ENCODE measurements at places on chromosomes 7 and 10.

DNA sequence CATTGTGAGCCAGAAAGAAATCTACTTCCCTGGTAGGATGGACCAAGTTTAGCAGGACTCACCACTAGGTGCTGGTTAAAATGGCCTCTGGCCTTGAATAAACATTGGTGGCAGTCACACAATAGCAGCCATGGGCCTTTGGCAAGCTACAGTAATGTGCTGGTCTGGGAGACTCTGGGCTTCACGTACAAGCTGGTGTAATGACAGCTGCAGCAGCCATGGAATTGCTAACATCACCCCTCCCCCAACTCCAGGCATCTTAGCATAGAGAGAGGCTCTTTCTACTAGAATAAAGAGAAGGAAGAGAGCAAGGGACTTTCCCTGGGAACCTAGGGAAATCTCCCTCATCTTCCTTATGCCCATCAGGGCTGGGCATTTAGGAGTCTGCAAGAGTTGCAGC, 205.1 kb upstream of the SEMA3A start:
- DNase-seq, result no peak

GRCh38 chr10:619710-620109, 69.8 kb downstream of the DIP2C start:
- no peak for DNase-seq

- peak; percentile 6 for DNase-seq
Observed at GRCh38 chr10:16440396-16441133, 3.8 kb downstream of the PTER start.

DNA sequence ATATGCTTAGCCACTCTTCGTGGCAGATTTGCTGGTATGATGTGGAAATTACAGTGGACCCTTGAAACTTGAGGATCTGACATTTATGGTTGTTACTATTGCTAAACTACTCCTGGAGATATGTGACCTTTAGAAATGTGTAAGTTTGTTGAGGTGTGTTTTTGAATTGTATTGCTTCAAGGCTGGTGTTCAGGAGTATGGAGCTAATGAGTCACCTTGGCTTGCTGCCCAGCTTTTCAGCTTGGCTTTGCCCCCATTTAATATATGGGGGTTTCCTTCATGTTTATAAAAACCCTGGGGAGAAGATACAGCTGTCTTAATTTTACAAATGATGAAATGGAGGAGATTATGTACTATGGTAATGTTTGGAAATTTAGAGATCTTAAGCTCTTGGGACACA, 11.6 kb downstream of the HBP1 start:
- peak; percentile 67 for DNase-seq

DNA sequence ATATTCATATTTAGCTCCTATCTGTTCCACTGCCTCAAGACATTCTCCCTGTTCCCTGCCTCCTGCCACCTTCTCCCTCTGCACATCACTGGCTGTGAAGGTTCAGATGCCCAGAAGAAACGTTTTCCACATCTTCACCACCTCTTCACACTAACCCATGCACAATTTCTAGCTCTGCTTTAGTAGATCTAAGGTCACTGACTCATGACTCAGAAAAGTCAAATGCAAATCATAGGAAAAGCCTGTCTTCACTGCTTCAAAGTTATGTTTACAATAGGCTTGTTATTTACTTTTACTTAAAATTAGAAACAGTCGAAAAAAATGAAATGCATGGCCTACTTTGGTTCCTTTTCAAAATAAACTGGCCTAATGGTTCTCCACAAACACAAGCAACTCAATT, 2.5 kb downstream of the SCRN1 start:
- DNase-seq, result peak; percentile 44

DNA sequence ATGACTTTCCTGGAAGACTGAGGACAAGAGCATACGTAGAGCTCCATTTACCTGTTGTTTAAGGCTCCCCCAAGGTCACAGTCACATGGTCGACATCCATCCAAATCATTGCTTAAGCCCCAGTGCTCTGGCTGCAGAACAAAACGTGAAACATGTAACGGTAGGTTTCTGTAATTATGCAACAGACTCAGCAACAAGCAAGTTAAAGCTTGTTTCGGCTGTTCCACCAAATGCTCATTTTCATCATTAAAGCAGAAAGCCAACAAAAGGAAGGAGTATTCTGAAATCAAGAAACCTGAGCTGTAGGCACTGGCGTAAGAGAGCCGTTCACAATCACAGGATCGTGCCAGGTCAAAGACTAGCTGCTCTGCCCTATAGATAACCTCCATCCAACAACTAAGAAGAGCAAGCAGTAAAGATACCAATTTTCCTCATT, 30.0 kb downstream of the LAMB1 start:
- no peak for DNase-seq

DNA sequence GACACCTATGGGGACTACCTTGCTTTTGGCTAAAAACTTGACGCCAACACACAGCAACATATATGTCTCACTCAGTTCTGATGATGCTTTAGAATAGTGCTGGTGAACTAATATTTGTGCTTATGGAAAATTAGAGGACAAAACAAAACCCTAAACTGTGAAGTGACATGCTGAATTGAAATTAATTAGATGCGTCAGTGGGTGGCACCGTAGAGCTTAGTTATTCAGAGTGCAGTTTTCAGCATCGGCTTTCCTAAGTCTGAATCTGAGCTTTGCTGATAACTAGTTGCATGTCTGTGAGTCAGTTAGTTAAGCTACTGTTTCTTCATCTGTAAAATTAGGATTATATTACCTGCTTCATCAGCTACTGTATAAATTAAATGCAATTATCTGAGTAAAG, 245.0 kb upstream of the SORCS1 start:
- peak; percentile 2 for DNase-seq

DNA sequence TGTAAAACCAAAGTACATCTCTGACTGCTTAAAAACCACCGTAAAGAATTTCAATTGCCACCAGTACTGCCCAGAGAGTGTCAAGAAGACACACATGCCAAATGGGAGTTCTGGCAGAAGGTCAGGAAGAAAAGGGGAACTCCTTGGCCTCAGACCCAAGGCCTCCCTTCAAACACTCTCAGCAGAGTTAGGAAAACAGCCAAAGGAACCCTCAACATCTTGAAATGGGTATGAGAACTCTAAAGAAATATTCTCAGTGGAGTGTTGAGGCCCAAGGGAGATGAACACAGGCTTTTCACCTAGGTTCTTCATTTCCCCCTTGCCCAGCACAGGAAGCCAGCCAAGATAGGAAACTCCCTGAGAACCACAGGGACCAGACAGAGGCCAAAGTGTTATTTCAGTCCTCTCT, 96.1 kb upstream of the ASAH2 start:
- no peak for DNase-seq

DNA sequence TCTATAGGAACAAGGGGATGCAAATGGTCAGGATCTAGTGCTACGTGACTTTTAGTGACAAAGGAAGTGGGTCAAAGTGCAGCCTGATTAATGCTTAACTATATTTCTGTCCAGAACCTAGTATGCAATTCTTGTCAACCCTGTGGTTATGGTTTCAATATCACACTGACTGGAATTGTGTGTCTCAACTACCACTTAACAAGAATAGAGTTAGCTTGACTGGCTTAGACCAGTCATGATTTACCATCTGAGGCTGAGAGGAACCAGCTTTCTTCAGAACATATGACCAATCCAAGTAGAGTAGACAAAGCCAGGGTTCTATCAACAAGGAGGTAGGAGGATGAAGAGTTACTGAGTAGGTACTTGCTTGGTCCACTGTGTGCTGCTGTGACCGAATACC, 54.4 kb downstream of the MYPN start:
- DNase-seq, result no peak

DNA sequence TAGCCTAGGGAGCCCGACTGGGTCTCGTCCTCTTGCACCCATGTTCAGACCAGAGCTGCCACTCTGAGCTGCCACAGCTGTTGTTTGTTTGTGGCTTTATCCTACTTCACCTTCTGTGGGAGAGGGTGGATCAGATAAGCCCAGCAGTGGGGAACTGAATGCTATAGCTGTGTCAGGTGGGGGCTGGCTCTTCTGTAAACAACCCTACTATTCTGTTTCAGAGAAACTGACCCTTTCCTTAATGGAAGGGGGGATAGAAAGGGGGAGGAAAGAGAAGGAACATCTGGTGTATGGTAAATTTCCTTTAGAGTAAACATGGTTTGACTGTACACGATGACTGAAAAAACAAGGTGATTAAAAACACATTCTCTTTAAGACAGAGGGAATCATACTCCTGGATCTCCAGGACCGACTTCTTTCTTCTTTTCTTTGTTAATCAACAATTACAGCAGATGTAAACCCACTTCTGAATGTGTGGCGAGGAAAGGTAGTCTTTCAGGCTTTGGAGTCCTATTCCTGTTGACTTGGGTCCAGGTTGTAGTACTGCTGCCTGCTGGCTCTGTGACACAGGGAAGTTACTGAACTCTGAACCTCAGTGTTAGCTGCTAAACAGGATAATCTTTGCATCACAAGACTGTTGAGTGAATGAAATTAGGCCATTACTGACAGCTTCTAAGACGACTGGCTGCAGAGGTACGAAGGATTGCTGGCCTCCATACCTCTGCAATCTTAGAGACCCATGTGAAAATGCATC, 6.0 kb downstream of the PRXL2A start:
- DNase-seq, result no peak

DNA sequence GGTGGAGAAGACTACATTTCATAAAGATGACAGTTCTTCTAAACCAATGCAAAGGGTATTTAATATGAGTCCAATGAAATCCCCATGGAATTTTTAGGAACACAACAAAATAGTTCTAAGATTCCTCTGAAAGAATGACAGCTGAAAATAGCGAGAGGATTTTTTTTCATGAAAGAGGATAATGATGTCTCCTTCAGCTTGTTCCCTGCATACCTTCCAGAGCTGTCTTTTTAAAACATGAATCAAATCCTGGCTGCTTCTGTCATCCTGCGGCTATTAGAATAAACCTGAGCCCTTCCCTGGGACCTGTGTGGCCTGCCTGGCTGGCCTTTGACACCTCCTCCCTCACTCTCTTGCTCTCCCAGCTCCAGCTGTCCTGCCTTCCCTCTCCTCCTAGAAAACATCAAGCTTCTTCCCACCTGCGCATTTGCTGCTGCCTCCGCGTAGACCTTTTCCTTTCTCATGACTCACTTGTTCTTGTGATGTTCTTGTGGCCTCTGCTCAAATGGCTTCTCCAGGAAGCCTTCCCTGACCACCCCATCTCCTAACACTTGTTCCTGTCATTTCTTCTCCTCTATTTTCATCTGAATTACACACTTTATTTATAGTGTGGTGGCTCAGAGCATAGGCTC, 57.4 kb downstream of the EEPD1 start:
- DNase-seq, result no peak

- no peak for DNase-seq
Observed at GRCh38 chr7:47202146-47202783, 379.6 kb downstream of the TNS3 start.

DNA sequence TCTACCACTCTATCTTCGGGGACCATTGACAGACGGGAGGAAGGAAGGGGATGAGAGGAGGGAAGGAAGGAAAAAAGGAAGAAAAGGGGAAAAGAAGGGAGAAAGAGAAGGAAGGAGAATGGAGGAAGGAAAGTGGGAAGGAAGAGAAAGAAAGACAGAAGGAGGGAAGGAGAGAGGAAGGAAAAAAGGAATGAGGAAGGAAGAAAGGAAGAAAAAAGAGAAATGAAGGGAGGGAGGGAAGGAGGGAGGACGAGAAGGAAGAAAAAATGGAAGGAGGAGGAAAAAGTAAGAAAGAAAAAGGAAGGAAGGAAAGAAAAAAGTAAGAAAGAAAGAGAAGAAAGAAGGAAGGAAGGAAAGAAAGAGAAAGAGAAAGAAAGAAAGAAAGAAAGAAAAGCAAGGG, 128.9 kb downstream of the ADARB2 start:
- no peak for DNase-seq

DNA sequence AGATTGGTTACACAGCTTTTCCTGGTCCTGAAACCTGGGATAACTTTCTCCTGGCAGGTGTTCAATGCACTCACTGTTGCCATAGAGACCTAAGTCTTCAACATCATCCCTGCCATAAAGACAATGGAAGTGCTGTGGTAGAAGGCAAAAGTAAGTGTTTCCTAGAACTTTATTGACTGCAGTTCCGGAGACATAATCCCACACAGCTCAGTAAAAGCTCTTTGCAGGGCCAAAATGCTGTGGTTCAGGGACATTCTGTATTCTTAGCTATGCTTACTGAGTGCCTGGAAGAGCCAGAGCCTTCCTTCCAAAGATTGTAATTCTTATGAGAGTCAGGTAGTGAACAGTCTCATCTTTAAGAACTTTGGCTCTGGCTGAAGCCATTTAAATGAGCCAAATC, 5.3 kb downstream of the WIPF3 start:
- no peak for DNase-seq

DNA sequence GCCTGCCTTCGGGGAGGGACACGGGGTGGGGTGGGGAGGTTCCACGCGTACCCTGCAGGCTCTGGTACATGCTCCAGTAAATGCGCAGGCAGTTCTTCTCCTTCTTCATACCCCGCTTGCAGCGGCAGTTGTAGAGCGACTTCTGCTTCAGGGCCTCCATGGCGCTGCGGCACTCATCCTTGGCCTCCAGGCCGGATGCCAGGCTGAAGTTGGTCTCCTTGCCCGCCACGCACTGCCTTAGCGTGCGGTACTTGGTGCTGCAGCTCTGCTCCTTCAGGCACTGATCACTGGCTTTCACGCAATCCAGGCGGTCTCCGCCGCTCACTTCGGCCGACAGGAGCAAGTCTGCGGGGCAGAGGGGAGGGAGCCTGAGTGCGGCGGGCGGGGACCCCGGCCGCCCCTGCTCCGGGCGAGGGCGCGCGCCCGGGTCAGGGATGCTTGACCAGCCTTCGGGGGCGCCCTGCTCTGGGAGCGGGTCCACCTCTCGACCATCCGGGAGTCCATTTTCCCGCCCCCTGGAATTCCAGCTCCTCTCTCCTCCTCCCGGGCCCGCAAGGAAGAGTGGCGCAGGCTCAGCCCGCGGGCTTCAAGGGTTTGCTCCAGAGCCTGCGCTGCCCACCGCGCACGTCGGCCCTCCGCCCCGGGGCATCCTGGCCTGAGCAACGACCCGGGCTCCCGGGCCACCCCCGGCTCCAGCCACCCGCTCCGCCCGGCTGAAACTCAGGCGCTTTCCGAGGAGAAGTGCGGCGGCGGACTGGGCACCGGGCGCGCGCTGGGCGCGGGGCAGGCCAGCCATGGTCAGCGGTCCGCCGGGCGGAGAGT, 2.0 kb downstream of the GFRA1 start:
- peak; percentile 62 for DNase-seq

GRCh38 chr7:152158801-152159587, 133.5 kb downstream of the GALNT11 start:
- no peak for DNase-seq

DNA sequence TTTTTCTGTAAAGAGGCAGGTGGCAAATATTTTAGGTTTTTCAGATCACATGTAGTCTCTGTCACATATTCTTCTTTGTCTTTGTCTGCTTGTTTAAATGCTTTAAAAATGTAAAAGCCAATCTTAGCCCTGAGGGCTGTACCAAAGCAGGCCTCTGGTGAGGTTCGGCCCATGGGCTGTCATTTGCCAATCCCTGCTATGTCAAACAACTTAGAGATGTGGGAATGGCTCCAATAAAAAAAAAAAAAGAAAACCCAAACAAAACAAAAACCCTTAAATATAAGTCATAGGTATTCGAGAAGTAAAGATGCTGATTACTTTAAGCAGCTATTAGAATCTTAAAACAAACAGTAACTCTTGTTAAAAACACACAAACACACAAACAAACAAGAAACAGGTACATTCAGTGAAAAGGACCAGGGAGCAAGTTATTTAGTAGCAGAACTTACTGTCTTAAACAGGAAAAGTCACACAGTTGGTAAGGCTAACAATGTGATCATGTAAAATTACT, 61.4 kb upstream of the NAMPT start:
- DNase-seq, result peak; percentile 19
